Fibroblast of upper back skin (primary cell): ENCODE measurements at places on chromosomes 1 and 21.

- DNase-seq, result no peak
Observed at GRCh38 chr1:232372431-232372830, 257.5 kb downstream of the SIPA1L2 start.

GRCh38 chr1:155069551-155070157, 6.1 kb downstream of the EFNA4 start:
- DNase-seq, result no peak

GRCh38 chr1:66996018-66996682, 57.8 kb downstream of the SLC35D1 start:
- peak; percentile 71 for DNase-seq

DNA sequence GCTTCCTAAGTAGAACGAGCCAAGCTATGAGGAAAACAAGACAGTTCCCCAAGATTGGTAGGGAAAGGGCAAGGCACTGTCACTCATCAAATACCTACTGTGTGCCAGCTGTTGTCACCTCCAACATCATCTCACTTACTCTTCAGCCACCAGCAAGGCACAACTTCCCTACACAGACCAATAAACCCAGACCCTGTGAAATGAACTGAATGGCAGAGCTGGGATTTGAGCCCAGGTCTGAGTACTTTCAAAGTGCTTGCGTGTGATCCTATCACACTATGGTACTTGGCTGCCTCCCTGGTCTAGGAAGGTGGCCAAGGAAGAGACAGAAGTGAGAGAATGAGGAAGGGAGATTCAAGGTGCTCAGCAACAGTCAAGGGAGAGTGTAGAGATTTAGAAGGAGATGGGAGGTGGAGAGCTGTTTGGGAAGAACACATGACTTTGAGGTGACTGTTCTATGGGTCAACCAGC, 16.7 kb upstream of the TRIM63 start:
- DNase-seq, result peak; percentile 5

DNA sequence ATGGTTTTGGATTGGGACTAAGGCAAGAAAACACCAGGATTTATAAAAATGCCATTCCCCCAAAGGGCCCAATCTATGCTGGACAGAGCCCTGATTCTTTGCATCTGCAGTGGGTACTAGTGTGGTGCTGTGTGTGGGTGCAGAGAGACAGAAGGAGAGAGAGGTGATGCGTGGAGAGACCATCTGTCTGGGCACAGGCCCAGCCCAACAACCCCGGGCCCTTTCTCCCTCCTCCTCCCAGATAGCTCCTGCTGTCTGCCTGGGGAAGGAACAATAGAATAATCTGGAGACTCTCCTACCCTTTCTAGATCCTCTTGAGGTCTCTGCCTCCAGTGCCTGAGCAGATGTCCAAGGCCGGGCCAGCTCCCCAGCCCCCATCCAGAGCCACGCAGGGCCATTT, 15.1 kb downstream of the KIAA1614 start:
- DNase-seq, result no peak

DNA sequence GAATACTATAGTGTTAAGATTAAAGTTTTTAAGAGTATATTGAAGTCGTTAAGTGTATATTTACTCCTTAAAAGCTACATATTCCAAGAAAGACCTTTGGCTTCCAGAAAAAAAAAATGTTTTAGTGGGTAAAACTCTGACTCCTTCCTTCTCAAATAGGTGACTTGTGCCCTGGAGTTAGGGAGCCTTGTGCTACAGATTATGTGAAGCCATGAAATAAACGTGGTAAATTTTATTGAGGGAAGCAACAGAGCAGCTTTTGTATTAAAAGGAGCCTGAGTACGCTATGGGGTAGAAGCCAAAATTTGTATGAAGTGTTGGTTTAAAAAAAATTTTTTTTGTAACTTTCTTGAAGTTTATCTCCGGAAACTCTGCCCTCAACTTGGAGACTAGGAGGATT, 994 bp downstream of the RO60 start:
- no peak for DNase-seq

DNA sequence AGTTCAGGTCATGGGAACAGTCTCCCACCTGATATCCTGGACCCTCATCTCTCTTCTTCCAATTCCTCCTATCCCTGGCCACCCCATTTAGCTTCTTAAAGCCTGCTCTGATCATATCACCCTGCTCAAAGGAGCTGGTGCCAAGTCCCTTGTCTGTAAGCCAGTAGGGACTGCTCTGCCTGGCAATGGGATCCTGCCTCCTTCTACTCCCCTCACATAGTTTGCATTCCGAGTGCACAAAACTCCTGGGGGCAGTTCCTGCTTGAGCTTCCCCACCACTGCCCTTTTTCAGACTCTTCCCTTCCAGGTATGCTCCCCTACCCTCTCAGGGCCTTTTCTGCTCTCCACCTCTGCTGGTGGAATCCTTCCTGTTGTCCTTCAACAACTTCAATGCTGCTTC, 48.1 kb downstream of the NGF start:
- DNase-seq, result no peak

DNA sequence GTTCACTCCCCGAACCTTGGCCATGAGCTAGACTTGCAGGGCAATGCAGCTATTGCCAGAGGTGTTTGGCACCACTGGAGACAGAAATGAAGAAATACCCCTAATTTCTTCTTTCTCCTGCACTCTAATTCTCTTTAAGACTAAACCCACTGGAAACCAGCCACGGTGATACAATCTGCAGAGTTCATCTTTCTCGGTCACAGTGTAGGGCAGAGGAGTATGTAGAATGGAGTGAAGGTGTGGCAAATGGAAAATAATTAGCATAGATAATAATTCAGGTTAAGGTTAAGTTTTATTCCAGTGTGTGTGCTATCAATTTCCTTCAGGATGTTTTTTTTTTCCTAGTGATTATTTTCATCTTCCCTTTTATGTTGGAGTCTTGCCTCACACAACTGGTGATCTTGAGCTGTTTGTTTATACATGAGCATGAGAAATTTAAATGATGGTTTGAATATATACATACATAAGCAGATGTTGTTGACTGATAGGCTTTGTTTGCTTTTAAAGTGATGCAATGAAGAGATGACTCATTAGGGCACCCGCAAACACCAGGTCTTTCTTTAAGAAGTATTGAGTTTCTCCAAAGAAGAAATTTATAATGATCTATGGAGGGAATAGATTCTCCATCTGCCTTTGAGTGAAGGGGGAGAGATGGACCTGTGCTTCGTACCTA, 81.9 kb downstream of the SPATA17 start:
- no peak for DNase-seq

GRCh38 chr1:117179471-117179870, 31.3 kb downstream of the VTCN1 start:
- no peak for DNase-seq

DNA sequence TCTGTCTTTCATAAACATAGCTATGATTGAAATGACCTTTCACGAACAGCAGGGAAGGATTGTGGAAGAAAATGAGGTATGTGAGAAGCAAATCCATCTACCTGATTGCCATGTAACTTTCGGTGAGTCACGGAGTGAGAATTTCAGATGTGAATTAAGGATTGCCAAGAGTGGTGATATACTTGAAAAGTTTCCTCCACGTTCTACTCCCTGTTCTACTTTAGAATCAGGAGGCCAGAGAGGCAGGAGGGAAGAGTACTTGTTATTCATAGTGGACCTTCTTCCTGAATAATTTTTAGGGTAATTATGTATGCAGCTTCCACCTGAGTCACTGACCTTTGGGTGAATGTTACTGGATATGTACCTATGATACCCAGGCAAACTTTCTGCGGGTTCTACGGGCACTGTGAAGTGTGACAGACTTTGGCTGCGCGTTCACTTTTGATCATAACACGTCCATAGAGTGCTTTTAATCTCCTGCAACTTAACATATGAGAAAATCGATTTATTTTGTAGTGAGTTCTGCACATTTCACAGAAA, 2.6 kb upstream of the KCNE1 start:
- DNase-seq, result no peak

- no peak for DNase-seq
Observed at GRCh38 chr1:66546047-66546810, 12.3 kb downstream of the SGIP1 start.

DNA sequence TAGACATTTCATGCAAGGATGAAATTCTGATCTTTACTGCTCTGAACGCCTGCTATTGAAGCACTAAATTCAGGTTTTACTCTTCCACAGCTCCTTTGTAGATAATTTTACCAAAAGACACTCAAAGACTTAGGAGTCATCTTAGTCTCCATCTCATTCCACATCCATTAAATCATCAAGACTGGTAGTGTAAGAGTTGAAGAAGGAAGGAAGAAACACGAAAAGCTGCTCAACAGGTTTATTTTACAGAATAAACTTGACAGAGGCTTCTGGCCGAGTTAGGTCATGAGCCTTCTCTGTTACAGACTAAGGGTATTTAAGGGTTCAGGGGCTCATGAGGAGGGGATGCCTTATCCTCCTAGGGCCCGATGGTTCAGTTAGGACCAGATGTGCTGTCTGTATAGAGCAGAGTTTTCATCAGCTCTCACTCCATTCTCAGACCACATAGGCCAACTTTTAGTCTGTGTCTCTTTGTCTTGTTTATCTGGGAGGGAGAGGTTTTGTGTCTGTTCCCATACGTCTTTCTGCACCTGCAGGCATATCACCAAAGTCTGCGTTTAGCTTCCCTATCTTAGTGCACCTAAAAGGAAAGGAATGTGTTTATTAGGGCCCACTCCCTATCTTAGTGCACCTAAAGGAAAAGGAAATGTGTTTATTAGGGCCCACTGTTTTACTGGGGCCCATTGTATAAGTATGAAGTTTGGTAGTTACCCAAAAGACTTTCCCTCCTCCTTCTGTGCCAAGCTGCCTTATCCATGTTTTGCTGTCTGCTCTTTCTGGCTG, 57.4 kb upstream of the RGS18 start:
- DNase-seq, result no peak

- DNase-seq, result no peak
Observed at GRCh38 chr21:14070049-14070893, 140.5 kb downstream of the LIPI start.

GRCh38 chr21:38790961-38791360, 14.8 kb upstream of the ETS2 start:
- DNase-seq, result no peak

DNA sequence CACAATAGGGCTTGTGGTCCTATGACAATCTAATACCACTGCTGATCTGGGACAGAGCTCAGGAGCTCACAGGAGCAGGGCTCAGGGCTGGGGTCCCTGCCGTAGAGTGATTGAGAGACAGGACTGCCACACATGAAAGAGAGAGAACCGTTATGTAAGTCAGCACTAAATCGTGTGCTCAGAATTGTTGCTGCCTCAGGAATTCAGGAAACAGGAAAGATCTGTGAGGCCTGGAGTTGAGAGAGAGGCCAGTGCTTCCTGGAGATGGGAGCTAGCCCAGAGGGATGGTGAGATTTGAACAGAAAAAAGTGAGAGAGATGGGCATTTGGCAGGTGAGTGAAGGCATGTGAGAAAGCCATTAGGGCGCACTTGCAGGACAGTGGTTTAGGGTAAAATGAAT, 17.5 kb upstream of the ACBD6 start:
- DNase-seq, result peak; percentile 3

DNA sequence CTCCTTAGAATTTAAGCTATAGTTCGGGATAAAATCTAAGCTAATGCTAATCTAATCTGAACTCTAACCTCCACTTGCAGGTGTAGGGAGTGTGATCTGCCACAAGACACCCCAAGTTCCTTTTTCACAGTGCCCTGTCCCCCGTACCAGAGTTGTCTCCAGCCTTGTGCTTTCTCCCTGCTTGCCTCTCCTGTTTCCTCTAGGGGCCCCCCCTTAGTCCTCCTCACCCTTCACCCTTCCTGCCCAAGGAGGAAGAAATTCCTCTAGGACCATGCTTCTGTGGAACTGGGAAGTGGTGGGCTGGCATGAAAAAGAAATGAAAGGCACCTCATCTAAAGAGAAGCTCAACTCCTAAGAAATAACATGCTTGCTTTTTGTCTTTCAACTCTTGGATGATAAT, 50.2 kb upstream of the BCL9 start:
- no peak for DNase-seq

GRCh38 chr1:177343445-177343844, 172.7 kb downstream of the BRINP2 start:
- DNase-seq, result peak; percentile 45
